Osteoblast (primary cell): ENCODE measurements at places on chromosomes 4 and X. TPM values are rescaled to one million over a fixed set of nuclear protein-coding genes. Genes with fewer than 3 reads are reported as not detected.

- H3K27ac ChIP-seq: no peak overlapping the region
- H3K27me3 ChIP-seq: no peaks in the 10 kb centered on the region
- no peaks in the 10 kb centered on the region for H3K36me3 ChIP-seq
- DNase-seq: no peak
Observed at GRCh38 chrX:100289066-100289558, 121.0 kb downstream of the PCDH19 start.

PAK3 gene
- 1.4 and 2.4 TPM in 2 replicates for total RNA-seq

DNA sequence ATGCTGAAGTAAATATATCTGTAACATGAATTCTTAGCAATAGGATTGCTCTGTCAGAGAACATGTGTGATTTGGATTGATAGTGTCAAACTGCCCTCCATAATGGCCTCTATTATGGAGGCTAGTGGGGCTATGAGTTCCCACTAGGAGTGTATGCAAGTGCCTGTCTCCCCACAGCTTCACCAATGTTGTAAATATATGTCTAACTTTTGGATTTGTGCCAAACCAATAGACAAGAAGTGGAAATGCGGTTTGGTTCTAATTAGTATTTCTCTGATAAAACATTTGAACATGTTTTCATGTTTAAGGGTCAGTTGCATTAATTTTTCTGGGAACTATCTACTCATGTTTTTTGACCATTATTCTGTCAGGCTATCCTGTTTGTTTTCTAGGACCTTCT lies 28.1 kb downstream of the GPAT3 start:
- DNase-seq: no peak
- no peaks in the 10 kb centered on the region for H3K27me3 ChIP-seq
- H3K4me3 ChIP-seq: no peak overlapping the region
- H3K36me3 ChIP-seq: no peaks in the 10 kb centered on the region

GRCh38 chr4:110618581-110619462 lies 4.1 kb downstream of the PITX2 start:
- H3K4me1 ChIP-seq: no peaks in the 10 kb centered on the region
- no peaks in the 10 kb centered on the region for H3K36me3 ChIP-seq
- peak; percentile 63 for DNase-seq
- no peak overlapping the region for H3K4me3 ChIP-seq
